ENCODE measurements at places on chromosomes 12 and 14. TPM values are rescaled to one million over a fixed set of nuclear protein-coding genes. Genes with fewer than 3 reads are reported as not detected.
A peak's percentile ranks its signal among the peaks of the same experiment; 100 is the strongest.

The TAC3 gene
- not detected for total RNA-seq

The RNF212B gene
- not detected for total RNA-seq

The GUCY2C gene
- total RNA-seq, result 1.3 TPM

The TDRD9 gene
- 2.9 TPM for total RNA-seq

The MYRFL gene
- total RNA-seq, result 1.3 TPM

The PLEK2 gene
- not detected for total RNA-seq

DNA sequence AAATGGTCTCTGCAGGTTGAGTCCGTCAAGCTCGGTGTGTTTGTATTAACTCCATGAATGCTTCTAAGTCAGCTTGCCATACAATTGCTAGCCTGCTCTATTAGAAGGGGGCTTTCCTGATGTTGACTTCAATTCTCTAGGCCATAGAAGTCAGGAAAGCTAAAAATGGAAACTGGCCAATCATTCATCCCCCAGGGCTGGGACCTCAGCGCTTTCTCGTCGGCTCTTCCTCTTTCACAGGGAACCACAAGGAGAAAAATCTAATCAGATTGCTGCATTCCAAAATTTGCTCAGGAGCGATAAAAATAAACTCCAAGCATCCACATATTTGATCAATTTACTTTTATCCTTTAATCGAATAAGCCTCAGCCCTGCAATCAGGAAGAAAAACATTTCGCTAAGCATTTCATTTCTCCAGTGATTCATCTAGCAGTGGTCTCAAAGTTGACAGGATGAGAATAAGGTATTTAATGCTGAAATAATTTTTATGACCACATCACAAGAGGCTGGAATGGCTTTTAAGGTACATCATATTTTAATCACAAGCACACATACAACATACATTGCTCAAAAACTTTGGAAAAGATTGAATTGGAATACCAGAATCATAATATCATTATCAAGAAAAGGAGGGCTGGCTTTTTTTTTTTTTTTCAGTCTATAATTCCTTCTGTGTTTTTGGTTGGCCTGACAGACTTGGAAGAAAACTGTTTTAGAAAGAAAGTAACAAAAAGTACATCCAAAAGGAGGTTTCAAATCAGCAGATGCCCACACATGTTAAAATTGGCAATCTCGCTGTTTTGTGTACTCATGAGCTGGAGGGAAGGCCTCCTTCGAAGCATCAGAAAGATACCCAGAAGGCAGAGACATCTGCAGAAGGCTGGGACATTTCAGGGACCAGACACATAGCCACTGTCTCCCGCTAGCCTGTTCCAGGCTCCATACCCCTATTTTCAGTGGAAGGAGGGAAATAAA lies 316.3 kb downstream of the NUAK1 start:
- no peak for DNase-seq
- H3K4me1 ChIP-seq, result no peaks in the 10 kb centered on the region
- H3K27ac ChIP-seq, result peak overlapping the region; percentile 76
- no peaks in the 10 kb centered on the region for H3K27me3 ChIP-seq
- H3K36me3 ChIP-seq, result no peaks in the 10 kb centered on the region
- H3K4me3 ChIP-seq, result no peak overlapping the region

- no peak for DNase-seq
- H3K36me3 ChIP-seq, result no peaks in the 10 kb centered on the region
- no peak overlapping the region for H3K4me3 ChIP-seq
- no peaks in the 10 kb centered on the region for H3K27me3 ChIP-seq
- H3K27ac ChIP-seq, result no peak overlapping the region
- no peaks in the 10 kb centered on the region for H3K4me1 ChIP-seq
Observed at GRCh38 chr12:65430571-65431306, 152.3 kb downstream of the MSRB3 start.

- no peaks in the 10 kb centered on the region for H3K27me3 ChIP-seq
- no peak for DNase-seq
- H3K27ac ChIP-seq, result no peak overlapping the region
- H3K4me3 ChIP-seq, result no peak overlapping the region
Observed at GRCh38 chr14:90870950-90871604, 54.8 kb upstream of the TTC7B start.

DNA sequence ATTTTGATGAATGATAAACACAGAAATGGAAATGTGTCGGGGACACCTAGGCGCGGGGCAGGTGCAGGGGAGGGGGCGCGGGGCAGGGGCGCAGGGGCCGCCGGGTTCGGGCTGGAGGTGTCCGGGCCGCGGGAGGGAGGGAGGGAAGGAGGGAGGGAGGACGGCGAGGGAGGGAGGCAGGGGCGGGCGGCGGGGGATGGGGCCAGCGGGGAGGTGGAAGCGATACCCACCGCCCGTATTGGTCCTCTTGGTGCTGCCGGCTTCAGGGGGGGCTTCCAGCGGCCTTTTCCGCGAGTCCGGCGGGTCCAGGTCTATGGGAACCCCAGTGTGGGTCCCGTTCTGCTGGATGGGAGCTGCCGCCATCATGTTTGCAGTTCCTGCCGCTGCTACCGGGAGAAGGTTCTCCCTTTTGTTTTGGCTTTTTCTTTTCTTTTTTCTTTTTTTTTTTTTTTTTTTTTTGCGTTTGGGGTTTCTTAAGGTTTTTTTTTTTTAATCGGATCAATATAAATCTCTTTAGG lies 703 bp downstream of the NOVA1 start:
- H3K4me1 ChIP-seq, result no peaks in the 10 kb centered on the region
- peak overlapping the region; percentile 91 for H3K4me3 ChIP-seq
- H3K36me3 ChIP-seq, result no peaks in the 10 kb centered on the region
- H3K27ac ChIP-seq, result peak overlapping the region; percentile 84
- DNase-seq, result no peak

DNA sequence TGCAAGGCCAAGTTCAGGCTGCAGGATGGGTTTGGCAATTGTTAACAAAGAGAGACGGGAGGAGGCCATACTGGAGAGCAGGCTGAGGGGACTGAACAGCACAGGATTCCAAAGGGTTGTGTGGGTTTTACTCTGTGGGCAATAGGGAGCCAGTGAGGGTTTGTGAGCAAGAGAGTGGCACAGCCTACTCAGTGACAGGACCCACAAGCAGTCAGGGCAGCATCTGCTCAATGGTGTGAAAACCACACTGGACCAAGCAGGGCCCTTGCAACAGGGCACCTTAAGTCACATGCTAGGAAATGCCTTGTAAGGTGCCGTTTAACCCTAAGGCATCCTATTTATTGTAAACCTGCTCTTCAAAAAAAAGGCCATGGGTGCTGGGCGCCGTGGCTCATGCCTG lies 22.0 kb downstream of the SYNE3 start:
- H3K4me1 ChIP-seq, result peaks cover 14% of the 10 kb centered on the region
- DNase-seq, result no peak
- no peaks in the 10 kb centered on the region for H3K27me3 ChIP-seq
- H3K27ac ChIP-seq, result peak overlapping the region; percentile 10

- no peaks in the 10 kb centered on the region for H3K27me3 ChIP-seq
- H3K4me3 ChIP-seq, result no peak overlapping the region
- H3K27ac ChIP-seq, result no peak overlapping the region
- H3K36me3 ChIP-seq, result no peaks in the 10 kb centered on the region
Observed at GRCh38 chr14:95363468-95363954, 43.8 kb upstream of the CLMN start.

- no peaks in the 10 kb centered on the region for H3K27me3 ChIP-seq
- peak overlapping the region; percentile 73 for H3K27ac ChIP-seq
- DNase-seq, result peak; percentile 50
Observed at GRCh38 chr12:104456950-104457745, 400 bp downstream of the CHST11 start.

GRCh38 chr14:72616811-72617210 lies 277.1 kb downstream of the DPF3 start:
- DNase-seq, result no peak
- no peaks in the 10 kb centered on the region for H3K27me3 ChIP-seq
- no peaks in the 10 kb centered on the region for H3K36me3 ChIP-seq
- H3K4me1 ChIP-seq, result no peaks in the 10 kb centered on the region
- H3K27ac ChIP-seq, result peak overlapping the region; percentile 84
- no peak overlapping the region for H3K4me3 ChIP-seq

DNA sequence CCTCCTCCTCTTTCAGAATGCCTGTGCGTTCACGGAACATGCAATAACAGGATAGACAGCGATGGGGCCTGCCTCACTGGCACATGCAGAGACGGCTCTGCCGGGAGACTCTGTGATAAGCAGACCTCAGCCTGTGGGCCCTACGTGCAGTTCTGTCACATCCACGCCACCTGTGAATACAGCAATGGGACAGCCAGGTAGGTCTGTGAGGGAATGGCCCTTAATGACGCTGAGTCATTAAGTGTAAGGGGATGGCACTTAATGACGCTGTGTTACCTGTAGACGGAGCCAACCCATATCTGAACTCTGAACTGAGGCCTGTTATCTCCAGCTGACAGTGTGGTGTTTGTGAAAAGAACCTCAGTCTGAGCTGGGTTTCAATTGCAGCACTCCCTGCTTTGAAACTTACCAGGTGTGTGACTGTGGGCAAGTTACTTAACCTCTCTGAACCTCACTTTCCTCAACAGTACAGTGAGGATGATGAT lies 86.9 kb downstream of the STAB2 start:
- no peaks in the 10 kb centered on the region for H3K4me1 ChIP-seq
- peak overlapping the region; percentile 63 for H3K27ac ChIP-seq
- H3K4me3 ChIP-seq, result no peak overlapping the region
- H3K27me3 ChIP-seq, result no peaks in the 10 kb centered on the region
- no peaks in the 10 kb centered on the region for H3K36me3 ChIP-seq

GRCh38 chr14:32985866-32986265 lies 47.2 kb downstream of the NPAS3 start:
- H3K27ac ChIP-seq, result no peak overlapping the region
- no peak overlapping the region for H3K4me3 ChIP-seq
- no peaks in the 10 kb centered on the region for H3K27me3 ChIP-seq

- no peak for DNase-seq
- no peaks in the 10 kb centered on the region for H3K27me3 ChIP-seq
- H3K27ac ChIP-seq, result no peak overlapping the region
Observed at GRCh38 chr12:99059824-99060511, 414.9 kb downstream of the APAF1 start.

GRCh38 chr14:33402604-33403003 lies 463.9 kb downstream of the NPAS3 start:
- H3K36me3 ChIP-seq, result no peaks in the 10 kb centered on the region
- H3K4me1 ChIP-seq, result no peaks in the 10 kb centered on the region
- H3K27me3 ChIP-seq, result no peaks in the 10 kb centered on the region
- no peak overlapping the region for H3K4me3 ChIP-seq
- DNase-seq, result no peak

DNA sequence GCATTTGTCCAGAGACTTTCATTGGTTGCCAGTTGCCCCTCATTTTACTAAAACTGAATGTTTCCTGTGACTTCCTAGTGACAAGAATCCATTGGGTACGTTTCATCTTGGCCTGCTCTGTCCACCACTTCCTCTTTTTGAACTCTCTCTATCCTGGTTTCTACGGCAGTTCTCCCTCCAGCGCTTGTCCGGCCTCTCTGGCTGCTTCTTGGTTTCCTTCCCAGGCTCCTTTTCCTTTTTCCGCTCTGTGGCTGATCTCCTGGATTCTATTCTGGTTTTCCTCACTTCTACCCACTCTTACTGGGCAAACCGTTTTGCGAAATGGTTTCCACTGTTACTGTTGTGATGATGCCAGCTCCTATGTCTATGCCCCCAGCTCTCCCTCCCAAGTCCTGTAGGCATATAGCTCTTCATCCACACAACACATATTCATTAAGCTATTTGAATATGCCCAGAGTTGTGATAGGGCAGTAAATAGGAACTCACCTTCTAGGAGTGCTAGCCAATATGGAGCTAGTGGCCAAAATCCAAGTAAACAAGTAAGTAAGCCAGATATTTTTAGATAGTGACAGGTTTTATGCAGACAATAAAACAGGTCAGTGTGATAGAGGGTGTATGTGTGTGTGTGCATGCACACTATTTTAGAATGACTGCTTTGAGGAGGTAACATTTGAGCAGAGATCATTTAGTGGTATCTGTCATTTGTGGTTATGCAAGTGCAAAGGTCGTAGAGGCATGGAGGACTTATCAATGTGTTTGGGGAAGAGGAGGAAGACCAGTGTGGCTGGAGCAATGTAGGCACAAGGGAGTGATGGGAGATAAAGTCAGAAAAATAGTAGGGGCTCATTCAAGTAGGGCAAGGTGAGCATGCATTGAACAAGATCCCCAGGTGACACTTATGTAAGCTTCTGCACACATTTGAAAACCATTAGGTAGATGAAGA lies 27.9 kb upstream of the CTDSP2 start:
- no peak overlapping the region for H3K27ac ChIP-seq
- H3K4me3 ChIP-seq, result no peak overlapping the region
- no peaks in the 10 kb centered on the region for H3K27me3 ChIP-seq

GRCh38 chr12:109938947-109939346 lies 38.9 kb downstream of the TCHP start:
- no peaks in the 10 kb centered on the region for H3K4me1 ChIP-seq
- H3K27me3 ChIP-seq, result no peaks in the 10 kb centered on the region
- H3K36me3 ChIP-seq, result no peaks in the 10 kb centered on the region
- no peak overlapping the region for H3K27ac ChIP-seq
- no peak overlapping the region for H3K4me3 ChIP-seq

- H3K4me3 ChIP-seq, result no peak overlapping the region
- no peaks in the 10 kb centered on the region for H3K27me3 ChIP-seq
- no peak overlapping the region for H3K27ac ChIP-seq
- DNase-seq, result no peak
Observed at GRCh38 chr14:80958226-80958625, 2.8 kb downstream of the TSHR start.

DNA sequence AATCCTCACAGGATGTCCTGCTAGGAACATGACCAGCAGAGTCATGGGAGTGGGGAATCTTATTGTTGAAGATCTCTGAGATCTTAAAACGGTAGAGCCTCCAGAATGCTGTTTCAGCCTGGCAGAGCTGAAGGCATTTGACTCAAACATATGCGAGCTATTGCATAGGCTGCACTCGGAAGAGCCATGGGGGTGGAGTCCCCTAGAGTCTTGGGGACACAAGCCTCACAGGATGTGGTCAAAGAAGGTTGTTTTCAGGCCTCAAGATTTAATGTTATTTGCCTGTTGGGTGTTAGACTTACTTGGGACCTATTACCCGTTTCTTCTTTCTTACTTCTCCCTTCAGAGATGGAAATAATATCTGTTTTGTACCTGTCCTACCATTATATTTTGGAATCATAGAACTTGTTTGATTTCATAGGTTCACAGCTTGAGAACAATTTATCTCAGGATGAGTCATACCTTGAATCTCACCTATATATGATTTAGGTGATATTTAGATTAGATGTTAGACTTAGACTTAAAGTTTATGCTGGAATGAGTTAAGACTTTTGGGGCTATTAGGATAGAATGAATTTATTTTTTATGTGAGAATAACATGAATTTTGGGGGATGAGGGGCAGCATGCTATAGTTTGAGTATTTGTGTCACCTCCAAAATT lies 172.2 kb upstream of the ATP2B1 start:
- H3K36me3 ChIP-seq, result no peaks in the 10 kb centered on the region
- H3K27me3 ChIP-seq, result no peaks in the 10 kb centered on the region
- H3K27ac ChIP-seq, result no peak overlapping the region
- no peak overlapping the region for H3K4me3 ChIP-seq
- no peak for DNase-seq
- no peaks in the 10 kb centered on the region for H3K4me1 ChIP-seq
